ENCODE measurements at places on chromosomes 2 and 18.

- DNase-seq: no peak
Measured at GRCh38 chr2:168246072-168246482, 1.3 kb downstream of the STK39 start.

GRCh38 chr2:138879931-138880330, 99.7 kb upstream of the NXPH2 start:
- no peak for DNase-seq

- peak; percentile 39 for DNase-seq
Measured at GRCh38 chr18:3441290-3441689, 8.7 kb upstream of the TGIF1 start.

DNA sequence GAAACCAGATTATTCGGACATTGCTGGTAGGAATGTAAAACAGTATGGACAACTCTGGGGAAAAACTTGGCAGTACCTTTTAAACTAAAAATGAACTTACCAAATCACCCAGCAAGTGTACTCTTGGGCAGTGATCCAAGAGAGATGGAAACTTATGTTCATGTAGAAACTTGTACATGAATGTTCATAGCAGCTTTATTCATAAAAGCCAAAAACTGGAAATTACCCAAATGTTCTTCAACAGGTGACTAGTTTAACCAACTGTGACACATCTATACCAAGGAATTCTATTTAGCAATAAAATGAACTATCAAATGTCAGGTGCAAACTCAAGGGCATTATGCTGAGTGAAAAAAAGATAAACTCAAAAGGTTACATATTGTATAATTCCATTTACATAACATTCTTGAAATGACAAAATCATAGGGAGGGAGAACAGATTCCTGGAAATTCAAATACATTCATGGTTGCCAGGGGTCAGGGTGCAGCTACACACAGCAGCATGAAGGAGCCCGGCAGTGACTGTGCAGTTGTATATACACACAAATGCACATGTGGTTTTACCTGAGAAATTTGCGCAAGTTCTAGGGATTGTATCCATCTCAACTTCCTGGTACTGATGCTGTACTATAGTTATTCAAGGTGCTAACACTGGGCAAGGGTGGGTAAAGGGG, 3.5 kb upstream of the RNU4ATAC start:
- no peak for DNase-seq

DNA sequence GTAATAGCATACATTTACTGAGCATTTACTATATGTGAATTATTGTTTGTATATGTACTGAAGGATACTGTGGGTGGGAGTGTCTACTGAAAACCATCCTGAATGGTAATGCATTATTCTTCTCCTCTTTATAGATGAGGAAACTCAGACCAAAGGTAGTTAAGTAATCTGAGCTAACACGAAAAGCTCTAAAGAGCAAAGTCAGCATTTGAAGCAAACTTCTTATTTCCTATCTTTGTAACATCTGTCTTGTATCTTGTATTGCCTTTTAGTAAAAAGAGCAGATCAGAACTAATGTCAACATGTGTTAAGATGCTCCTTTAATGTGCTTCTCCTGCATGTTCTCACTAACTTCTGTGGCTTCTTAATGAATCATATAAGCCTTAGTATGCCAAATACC, 382.8 kb upstream of the NXPH2 start:
- no peak for DNase-seq

DNA sequence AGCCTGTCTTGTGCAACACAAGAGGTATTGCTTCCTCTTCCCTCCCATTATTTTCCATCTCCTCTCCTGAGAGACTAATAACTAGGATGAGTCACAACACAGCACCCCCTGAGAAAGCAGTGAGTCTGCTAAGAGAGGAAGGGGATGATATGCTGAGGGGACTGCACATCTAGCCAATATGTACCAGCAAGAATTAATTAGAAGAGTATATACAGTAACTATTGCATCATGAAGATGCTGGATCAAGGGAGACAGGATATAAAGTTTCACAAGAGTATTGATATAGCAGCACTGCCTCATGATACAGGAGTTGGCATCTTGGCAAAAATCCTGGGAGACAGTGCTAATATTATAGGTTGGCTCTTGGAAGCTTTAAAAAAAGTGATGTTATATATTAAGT, 289.9 kb upstream of the RBMS1 start:
- DNase-seq: no peak

DNA sequence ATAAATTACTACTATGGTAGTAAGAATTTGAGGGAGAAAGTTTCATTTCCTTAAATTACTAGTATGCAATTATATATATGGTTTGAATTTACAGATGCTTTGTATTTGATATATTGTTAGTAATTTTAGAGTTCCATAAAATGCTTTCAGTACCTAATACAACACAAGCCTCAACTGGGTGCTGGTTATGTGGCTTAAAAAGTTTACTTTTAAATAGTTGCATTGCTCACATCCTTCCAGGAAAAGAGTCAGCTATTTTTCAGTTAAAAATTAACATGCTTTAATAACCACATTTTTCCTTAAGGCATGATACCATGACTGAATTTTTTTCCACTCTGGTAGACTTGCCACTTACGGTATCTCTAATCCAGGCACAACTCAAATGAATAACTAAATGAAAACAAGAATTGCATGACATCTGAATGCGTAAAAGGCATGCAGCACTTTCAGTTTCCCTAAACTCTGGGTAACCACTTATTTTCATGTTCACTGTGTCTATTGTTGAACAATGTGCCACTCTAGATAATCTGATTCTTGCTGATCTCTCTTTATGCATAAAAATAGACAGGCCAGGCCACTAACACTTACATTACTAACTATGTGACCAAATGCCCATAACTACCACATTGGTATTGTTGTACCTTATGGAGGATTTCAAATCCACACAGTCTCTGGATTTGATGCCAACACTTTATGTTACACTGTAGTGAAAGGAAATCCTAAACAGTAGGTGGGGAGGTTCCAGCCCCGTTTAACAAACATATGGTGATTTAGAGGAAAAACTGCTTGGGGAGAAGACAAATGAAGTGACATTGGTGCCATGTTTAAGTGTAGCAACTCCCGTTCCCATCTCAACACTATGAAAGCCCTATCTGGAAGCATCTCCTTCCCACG, 35.5 kb upstream of the SLC35F5 start:
- no peak for DNase-seq

- no peak for DNase-seq
Measured at GRCh38 chr2:14720319-14720718, 87.8 kb downstream of the LRATD1 start.

DNA sequence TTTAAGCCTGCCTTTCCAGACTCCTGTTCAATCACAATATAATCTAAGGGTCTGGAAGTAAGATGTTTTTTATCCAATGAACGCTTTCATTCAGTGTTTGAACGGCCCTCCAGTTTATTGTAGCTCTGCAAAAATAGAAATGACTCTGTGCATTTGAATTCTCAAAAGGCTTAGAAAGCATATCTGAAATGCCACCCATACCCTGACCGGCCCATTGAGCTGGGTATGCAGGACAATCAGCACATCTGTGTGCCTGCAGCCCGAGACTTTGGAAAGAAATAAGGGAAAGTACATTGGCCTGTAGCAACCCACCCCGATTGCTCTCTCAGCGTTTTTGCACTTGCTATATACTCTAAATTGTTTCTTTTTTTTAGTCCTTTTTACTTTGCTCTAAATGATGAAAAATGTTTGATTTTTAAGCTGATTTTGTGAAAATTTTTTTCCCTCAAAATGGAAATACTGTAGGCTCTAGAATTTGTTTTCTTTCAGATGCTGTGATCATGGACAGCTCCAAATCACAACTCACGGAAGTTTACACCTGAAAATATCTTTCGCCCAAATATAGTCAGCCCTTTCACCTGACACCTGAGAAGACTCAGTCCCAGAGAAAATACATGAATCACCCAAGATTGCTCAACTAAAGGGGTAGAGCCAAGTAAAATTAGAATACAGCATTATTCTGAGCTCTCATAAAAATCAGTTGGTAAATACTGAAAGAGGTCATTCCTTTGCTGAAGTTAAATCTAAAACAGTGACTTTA, 194.5 kb upstream of the SIX3 start:
- no peak for DNase-seq

DNA sequence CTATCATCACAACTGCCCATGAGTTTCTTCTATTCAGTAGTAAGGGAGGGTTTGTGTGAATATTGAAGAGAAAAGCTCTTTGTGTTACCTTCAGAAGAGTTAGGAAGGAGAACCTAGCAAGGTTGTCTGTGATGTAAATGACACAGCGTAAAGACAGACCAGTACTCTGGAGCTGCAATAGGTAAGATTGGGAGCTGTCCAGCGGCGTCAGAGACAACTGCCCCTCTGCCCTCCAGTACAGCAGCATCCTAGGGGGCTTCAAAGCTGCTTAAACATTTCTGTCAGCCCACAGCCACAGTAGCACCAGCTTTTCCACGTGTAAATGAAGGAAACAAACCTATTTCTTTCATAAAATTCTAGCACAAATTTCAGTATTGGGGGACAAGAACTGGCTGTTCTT, 34.5 kb downstream of the NYAP2 start:
- no peak for DNase-seq

GRCh38 chr2:54610700-54611099, 112.8 kb upstream of the EML6 start:
- DNase-seq: no peak

DNA sequence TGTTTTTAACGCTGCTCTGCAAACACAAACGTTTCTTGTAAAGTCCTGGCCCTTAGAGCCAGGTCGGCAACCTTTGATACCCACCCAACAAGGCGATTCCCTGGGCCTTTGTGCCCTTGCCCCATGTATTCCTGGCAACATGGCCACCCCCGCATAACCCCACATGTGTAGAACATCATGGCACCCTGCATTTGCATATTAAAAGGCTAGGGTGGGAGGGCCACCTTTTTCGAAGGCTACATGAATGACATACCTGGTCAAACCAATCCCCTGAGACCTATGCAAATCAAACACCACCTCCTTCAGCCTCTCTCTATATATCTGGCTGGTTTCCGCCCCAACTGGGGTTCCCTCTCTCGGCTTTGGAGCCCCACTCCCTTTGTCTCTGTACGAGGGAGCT, 105.2 kb downstream of the MYO5B start:
- no peak for DNase-seq

GRCh38 chr2:9030190-9030589, 26.7 kb upstream of the MBOAT2 start:
- DNase-seq: no peak

DNA sequence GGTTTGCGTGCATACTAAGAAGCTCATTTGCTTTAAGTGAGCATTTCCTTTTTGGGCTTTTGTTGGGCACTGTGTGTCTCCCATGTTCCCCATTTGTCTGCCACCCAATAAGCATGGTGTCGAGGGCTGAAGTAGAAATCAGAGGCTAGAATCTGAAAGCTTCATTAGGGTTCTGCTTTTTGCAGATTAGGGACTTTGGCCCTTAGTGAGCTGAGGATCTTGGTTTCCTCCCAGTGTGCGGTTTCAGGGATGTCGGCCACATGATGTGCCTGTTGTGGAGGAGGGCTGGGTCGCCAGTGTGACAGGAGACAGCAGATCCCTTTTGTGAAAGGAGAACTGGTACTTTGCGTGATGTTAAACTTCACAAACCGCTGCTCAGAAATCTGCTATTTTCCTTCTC, 41.1 kb downstream of the PLEKHB2 start:
- DNase-seq: no peak

DNA sequence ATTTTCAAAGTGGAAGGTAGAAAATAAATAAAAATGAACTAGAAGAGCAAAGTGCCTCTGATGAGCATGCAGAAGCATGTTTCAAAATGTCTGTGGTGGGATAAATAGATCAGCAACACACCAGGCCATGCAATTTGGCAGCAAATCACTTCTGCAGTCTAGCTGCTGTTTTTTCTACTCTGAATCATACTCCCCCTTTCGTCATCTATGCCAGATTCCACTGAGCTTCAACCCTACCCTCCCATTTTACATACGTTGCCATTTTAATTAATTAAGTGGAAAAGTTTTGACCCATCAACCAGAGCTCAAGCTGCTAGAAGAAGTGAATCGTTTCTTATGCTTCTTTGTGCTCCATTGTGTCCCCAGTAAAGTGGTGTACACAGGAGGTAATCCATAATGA, 79.3 kb downstream of the NRXN1 start:
- DNase-seq: no peak

GRCh38 chr2:30653847-30654246, 153.4 kb downstream of the CAPN13 start:
- DNase-seq: no peak

DNA sequence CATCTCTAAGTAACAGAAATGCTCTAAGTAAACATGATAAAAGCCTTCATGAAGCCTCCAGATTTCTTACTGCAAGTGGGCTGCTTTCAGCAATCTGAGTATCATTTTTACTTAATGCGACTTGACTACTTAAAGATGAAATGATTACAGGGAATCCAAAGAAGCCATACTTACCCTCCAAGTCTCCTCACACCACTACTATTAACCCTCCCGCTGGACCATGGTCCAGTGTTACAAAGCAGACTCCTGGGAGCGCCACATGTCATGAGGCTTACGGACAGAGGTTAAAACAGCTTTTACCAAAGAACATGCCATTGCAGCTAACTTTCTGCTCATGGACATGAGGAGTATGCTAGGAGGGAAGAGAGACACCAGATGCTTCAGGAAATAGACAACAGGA, 46.4 kb downstream of the LPIN2 start:
- no peak for DNase-seq

- no peak for DNase-seq
Measured at GRCh38 chr2:207911856-207912255, 113.5 kb downstream of the PLEKHM3 start.

- no peak for DNase-seq
Measured at GRCh38 chr2:99695944-99696253, 206.1 kb upstream of the REV1 start.

DNA sequence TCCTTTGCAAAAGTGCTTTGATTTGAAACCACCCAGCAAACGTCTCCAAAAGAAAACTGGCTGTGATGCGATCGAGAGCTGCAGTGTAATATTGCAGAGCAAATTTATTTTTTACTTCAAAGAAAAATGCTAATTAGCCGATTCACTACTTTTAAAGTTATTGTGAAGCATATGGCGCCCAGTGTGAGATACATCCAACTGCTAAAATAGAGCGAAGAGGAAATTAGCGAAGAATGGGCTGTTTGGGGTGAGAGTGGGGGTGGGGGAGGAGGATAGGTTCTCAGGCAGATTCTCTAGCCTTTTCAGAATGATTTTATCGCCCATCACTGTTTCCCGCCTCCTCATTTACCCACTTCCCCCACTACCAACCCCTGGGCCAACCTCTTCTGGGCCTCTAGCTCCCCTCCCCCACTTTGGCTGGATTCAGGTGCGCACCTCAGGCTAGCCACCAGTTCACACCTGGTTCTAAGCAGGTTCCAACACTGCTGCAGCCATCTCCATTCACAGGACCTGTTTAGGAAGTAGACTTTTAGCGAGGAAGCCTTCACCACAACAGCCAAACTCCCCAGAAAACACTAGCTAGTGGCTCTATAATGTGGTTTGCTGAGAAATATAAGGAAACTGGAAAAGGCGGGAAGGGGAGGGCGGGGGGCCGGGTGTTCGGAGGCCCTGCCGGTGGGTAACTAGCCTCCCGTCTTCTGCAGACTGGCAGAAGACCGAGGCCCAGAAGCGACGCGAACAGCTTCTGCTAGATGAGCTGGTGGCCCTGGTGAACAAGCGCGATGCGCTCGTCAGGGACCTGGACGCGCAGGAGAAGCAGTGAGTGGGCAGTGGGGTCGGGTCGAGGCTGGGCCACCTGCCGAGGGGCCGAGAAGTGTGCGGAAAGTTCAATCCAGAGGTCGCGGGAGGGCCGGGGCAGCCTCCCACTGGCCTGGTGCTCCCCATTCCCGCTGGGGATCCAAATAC, 6.0 kb upstream of the OTX1 start:
- no peak for DNase-seq

- DNase-seq: no peak
Measured at GRCh38 chr2:177727577-177728398, 335.2 kb downstream of the AGPS start.

- peak; percentile 60 for DNase-seq
Measured at GRCh38 chr2:148876595-148877402, 1.8 kb downstream of the KIF5C start.

Data from endothelial cell (in vitro differentiated cells).